ENCODE measurements at places on chromosomes 5 and 9.

GRCh38 chr9:33472171-33472880 is 1.4 kb downstream of the NOL6 start:
- no peak for DNase-seq

GRCh38 chr5:94463739-94464138 is 154.7 kb downstream of the KIAA0825 start:
- no peak for DNase-seq

DNA sequence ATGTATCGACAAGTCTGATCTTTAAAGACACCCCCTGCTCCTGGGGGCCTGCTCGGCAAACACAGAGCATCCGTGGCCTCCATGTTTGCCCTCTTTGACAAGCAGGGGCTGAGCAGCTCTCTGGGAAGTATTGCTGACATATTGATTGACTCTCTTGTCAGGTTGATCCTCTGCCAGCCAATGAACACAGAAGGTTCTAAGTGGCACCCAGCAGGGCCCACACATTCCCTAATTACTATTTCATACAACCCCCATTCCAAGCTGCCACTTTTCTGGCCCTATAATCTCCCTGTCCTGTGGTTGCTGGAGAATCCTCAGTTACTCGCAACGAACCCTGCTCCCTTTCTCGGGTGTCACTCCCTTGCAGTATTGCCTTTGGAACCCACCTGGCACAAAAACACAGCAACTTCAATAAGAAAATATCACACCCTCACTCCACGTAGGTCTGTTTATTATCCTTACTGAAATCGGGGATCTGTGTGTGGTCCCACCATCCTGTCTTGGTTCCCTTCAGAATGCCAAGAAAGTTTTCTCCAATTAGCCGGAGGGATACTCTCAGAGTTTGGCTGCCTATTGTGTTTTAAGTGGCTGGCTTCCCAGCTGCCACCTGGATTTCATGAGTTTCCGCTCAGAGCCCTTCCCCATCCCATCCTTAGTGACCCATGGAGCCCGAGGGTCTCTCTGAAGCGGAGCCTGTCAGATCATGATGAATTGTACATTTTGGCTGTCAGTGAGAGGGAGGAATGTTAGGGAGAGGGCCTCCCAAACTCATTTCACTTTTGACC is 249.0 kb upstream of the WWC1 start:
- no peak for DNase-seq

- no peak for DNase-seq
Measured at GRCh38 chr5:107040907-107041306, 629.8 kb downstream of the EFNA5 start.

- DNase-seq, result no peak
Measured at GRCh38 chr5:124074500-124074899, 562.5 kb downstream of the CSNK1G3 start.

DNA sequence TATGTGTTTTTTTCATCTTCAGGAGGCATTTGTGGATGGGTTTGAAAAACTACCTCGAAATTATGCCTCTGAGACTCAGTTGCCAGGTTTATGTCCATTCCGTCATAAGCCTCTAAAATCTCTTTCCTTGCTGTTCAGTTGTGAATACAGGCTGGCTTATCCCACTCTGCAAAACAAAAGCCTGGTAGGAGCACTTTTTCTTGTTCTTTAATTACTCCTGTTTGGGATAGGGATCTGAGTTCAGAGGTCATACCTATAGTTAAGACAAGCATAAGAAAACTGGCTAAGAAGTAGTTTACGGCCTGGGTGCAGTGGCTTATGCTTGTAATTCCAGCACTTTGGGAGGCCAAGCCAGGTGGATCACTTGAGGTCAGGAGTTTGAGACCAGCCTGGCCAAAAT is 24.4 kb downstream of the ZNF131 start:
- no peak for DNase-seq

GRCh38 chr5:14812166-14812565 is 59.4 kb downstream of the ANKH start:
- DNase-seq, result no peak

DNA sequence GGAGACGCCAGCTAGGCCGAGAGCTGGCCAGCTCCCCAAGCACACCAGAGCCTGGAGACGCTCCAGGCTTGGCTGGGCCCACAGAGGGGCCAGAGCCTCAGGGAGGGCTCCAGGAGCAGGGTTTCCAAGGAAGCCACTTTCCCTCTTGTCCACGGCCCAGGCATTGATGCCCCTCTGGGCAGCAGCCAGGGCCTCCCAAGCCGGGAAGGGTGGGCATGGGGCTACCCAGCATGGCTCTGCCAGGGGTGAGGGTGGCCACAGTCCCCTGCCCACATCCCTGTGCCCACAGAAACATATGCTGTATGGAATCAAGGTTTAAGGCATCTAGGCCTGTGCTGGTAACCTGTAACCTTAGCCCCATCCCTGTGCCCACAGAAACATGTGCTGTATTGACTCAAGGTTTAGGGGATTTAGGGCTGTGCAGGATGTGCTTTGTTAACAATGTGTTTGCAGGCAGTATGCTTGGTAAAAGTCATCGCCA is 1.5 kb upstream of the DPP7 start:
- no peak for DNase-seq

DNA sequence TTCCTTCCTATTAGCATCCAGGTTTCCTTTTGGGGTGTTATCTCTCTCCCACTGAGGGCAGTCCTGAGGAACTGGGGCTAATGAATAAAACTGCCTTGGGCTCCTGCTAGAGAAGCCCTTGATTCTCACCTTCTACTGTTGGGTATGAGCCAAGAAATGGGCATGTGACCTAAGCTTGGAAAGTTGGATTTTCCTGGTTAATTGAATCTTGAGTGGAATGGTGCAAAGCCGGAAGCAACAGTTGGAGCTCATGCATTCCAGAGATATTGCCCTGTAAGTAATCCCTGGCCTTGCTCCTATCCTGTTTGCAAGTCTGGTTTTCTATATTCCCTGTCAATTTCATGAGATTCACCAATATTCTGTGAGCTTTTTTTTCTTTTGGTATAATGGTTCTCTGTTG is 158.5 kb upstream of the ELL2 start:
- no peak for DNase-seq

DNA sequence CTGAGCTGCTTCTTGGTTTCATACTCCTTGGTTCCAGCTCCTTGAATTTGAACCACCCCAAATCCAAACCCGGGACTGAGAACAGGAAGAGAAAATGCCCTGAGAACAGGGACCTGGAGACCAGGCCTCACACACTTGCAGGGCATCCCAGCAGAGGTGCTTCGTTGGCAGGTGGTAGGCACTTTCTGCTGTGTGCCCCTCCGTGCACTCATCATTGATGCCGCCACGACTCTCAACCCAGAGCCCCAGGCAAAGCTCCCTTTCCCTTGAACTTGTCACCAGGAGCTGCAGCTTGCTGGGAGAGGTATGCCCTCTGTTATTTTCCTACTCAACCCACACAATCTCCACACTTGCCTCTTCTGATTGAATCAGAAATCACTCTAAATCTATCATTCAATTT is 217.8 kb upstream of the IRX1 start:
- no peak for DNase-seq

GRCh38 chr5:133917785-133918184 is 50.6 kb downstream of the C5orf15 start:
- no peak for DNase-seq

- DNase-seq, result no peak
Measured at GRCh38 chr5:125190232-125191087, 444.0 kb upstream of the ZNF608 start.

DNA sequence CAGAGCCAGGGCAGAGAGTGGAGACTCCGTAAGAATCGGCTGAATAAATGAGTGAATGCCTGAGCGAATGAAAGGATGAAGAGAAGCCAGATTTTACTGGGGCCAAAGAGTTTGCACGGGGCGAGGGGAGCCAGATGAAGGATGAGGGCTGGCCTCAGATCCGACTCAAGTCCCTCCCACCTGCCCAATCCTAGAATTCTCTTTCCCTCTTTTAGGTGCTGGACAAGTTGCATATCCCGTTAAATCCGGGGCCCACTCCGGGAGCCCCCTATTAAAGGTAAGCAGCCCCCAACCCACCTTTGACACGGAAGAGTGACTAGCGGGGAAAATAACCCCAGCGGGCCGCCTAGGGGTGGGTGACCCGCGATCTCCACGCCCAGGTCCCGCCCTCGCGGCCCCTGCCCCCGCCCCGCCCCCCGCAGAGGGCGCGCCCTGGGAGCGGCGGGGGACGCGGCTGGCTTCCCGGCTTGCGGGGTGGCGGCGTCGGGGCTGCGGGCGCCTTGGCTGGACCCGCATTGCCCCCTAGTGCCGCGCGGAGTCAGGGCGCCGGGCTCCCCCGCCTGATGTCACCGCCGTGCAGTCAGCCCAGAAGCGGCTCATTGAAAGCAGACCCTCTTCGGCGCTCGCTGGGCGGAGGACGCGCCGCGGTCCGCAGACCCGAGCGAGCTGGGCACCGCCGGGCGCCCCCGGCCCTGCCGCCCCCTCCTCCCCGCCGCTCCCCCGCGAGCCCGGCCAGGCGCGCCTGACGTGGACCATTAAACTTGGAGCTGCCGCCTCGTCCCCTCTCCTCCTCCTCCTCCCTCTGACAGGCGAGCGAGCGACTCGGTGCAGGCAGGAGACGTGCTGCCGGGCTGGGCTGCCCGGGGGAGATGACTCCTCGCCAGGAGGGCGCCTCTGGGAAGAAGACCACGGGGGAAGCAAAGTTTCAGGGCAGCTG is at the start of gene ADRA1B:
ADRA1B (plus strand) TSS at position 579 of the 937 bp plus-strand sequence. CDS start 424 bp downstream, outside the sequence.
- DNase-seq, result peak; percentile 57

GRCh38 chr9:14327036-14327435 is 13.1 kb upstream of the NFIB start:
- no peak for DNase-seq

GRCh38 chr5:178470760-178471025 is 119.5 kb downstream of the COL23A1 start:
- no peak for DNase-seq

- DNase-seq, result no peak
Measured at GRCh38 chr5:139574641-139575312, 13.6 kb downstream of the UBE2D2 start.

DNA sequence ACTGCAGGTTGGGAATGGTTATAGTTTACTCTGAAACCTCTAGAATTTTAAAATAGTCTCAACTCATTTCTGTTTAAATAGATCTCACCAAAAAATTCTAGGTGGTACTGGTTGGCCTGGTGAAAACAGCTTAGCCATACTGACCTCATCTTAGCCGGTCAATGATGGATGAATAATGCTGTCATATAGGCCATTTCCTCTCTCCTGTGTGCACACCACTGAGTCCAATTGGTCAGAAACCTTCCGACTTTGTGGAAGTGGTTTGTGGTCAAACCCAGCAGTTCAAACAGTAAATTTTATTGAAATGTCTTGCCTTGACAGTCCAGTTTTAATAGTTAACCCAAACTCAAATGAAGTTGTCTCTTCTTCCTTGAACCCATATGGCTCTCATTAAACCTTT is 98.6 kb downstream of the GIN1 start:
- no peak for DNase-seq

- no peak for DNase-seq
Measured at GRCh38 chr5:72129725-72130124, 22.4 kb downstream of the MAP1B start.

GRCh38 chr9:5112109-5112592 is 73.3 kb downstream of the INSL6 start:
- no peak for DNase-seq

DNA sequence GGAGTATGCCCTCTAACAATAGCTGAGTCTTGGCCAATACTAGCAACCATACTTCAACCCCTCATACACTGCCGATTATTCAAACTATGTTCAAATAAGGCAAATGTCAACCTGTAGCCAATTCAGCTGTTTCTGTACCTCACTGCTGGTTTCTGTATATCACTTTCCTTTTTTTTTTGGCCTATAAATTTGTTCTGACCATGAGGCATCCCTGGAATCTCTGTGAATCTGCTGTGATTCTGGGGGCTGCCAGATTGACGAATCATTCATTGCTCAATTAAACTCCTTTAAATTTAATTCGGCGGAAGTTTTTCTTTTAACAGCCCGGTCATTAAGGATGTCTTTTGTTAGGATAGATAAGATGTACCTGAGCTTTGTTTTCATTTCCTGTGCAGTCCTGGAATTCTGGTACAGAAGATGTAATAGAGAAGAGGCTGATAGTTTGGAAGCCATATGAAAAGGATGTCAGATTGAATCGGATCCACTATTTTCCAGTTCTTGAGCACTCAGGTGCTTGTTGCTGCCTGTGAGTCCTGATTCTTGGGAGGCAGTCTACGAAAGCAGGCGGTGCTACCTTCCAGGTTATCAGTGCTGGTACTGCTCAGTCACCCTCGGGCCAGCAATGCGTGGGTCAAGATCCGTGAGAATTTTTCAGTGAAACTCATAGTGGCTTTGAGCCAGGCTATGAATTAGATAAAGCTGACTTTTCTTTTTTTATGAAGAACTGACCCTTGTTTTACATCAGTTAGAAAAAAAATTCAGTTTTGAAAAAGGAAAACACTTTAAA is 106.2 kb upstream of the TUT7 start:
- DNase-seq, result no peak

GRCh38 chr5:124301850-124302249 is 444.6 kb downstream of the ZNF608 start:
- DNase-seq, result no peak

DNA sequence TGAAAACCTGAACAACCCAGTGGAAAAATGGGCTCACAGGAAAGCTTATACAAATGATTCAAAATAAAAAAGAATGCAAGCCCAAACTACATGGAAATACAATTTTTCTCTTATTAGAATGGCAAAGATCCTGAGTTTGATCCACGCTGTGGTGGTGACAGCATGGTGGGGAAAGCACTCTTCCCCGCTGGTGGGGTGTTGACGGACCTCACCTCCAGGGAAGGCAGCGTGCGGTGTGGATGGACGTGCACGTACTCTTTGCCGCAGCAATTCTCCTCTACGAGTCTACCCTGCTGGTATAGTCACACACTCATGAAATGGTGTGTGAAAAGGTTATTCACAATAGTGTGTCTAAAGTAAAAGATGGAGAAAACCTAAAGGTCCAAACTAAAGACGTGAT is 5.9 kb upstream of the ZFP62 start:
- DNase-seq, result no peak

GRCh38 chr5:117691081-117691870 is 1116.7 kb upstream of the SEMA6A start:
- DNase-seq, result no peak

DNA sequence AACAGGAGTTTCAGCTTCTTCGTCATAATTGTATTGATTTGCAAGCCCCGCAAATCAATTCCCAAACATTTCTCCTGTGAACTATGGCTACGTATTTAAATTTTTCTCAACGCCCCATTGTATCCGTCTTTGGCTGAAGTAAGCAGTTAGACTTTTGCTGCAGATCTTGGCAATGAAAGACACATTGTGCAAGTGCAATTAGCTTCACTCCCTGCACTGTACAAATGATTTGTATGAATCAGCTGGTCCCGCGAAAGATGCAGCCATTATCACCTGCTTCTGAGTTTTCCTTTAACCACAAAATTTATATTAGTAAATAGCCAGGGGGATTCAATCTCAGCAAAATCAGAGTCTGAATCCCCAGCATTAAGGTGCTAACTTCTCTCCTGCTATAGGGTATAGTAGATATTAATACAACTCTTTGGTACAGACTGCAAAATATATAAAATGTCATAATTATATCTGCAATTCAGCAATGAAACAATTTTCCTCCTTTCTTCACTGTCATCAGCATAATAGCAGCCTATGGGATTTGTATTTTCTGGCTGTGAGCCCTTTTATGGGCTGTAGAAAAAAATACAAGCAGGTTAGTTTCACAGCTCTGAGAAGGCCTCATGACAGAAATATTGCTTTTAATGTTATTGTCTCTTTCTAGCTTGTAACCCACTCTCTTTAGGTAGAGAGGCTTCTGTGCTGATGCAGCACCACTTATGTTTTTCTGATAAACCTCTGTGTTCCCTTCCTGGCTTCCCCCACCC is 68.4 kb upstream of the SMARCA2 start:
- DNase-seq, result no peak

GRCh38 chr5:32217886-32218396 is 43.8 kb upstream of the GOLPH3 start:
- no peak for DNase-seq

Measured in activated T-cell treated with anti-CD3 and anti-CD28 coated beads for 48 hours (primary cell).